ENCODE measurements at places on chromosomes 16 and 17.

DNA sequence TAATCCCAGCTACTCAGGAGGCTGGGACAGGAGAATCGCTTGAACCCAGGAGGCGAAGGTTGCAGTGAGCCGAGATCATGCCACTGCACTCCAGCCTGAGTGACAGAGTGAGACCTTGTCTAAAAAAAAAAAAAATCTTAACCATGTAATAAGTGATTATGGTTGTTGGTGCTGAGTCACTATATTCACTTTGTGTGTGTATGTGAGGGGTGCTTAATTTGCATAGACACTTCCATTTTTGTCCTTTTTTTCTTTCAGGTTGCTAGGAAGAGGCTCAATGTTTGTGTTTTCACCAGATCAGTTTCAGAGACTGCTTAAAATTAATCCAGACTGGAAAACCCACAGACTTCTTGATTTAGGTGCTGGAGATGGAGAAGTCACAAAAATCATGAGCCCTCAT, 18.2 kb downstream of the METTL9 start:
- no peak for DNase-seq

DNA sequence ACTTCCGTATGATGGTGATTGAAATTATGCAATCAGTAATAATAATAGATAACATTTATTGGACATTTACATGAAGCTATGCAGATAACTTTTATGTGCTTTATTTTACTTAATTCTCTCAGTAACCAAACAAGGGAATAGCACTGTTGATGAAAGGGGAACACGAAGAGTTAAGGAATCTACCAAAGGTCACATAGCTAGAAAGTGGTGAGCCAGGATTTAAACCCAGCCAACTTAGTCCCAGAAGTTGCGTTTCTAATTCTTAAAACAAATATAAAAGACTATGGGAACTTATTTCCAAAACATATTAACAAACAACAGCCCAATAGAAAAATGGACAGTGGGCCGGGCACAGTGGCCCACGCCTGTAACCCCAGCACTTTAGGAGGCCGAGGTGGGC, 9.7 kb downstream of the SPNS3 start:
- DNase-seq, result no peak

GRCh38 chr17:77083531-77083930, 57.2 kb upstream of the SEC14L1 start:
- no peak for DNase-seq

DNA sequence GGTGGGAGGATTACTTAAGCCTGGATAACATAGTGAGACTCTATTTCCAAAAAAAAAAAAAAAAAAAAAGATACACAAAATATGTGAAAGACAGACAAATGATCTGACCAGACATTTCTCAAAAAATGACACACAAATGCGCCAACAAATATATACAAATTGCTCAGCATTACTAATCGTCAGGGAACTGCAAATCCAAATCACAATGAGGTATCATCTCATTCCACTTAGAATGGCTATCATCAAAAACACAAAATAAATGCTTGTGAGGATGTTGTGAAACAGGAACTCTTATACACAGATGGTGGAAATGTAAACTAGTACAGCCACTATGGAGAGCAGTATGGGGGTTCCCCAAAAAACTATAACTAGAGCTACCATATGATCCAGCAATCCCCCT, 62.4 kb downstream of the STX8 start:
- DNase-seq, result no peak

DNA sequence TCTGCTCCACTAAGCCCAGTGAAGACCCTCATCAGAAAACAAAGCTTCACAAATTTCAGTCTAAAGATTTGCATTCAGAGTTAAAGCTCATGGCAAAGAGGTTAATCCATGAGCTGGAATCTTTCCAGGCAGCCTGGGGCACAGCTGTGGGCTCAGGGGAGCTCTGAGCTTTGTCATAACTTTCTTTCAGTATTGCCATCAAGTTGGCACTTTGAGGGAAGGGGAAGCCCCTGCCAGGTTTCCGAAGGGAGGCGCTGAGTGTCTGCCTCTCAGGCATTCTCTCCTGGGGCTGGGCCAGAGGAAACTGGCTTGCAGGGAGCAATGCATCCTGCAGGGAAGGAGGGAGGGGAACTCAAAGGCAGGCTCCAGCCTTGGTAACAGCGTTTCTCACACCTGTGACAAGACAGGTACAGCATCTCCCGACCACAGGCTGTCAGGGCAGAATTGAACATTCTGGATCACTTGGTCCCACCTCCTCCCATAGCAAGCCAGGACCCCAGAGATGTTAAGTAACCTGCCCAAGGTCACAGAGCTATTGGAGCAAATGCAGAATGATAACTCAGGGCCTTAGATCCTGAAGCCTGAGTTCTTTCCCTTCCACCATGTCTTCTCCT, 3.9 kb downstream of the LPO start:
- no peak for DNase-seq

GRCh38 chr16:83768986-83769385, 38.8 kb upstream of the HSBP1 start:
- no peak for DNase-seq

All from activated naive CD4-positive, alpha-beta T cell treated with anti-CD3 and anti-CD28 coated beads, Interleukin-2, amount 50 U/mL, for 72 hours (primary cell).